ENCODE measurements at places on chromosomes 16 and 17.
A peak's percentile ranks its signal among the peaks of the same experiment; 100 is the strongest.

- DNase-seq = no peak
Measured at GRCh38 chr16:89006036-89006752, 29.2 kb upstream of the CBFA2T3 start.

DNA sequence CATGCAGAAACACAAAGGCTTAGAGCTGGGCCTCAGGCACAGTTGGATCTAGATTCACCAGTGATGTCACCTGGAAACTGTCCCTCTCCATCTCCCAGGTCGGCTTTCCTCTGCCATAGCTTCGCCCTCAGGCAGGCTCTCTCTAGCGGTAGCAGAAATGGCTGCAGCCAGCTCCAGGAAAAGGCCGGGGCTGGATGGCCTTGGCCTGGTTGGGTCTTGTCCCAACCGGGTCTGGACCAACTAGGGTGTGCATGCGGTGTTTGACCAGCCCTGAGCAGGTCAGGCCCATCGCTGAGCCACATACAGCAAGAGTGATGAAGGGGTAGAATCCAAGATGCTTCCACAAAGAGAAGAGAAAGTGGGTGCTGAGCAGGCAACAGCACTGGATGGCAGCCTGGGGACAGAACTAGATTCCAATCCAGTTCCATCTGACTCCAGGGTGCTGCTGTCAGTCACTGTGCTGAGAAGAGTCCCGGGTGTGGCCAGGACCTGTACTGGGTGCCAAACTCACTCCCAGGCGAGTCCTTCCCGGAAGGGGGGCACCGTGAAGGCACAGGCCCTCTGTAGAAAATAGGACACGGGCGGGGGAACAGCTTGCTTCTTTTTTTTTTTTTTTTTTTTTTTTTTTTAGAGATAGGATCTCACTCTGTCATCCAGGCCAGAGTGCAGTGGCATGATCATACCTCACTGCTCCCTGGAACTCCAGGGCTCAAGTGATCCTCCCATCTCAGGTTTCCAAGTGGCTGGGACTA is 51.8 kb downstream of the SOCS3 start:
- DNase-seq = no peak

- DNase-seq = no peak
Measured at GRCh38 chr17:72764632-72765041, 327.9 kb downstream of the SLC39A11 start.

DNA sequence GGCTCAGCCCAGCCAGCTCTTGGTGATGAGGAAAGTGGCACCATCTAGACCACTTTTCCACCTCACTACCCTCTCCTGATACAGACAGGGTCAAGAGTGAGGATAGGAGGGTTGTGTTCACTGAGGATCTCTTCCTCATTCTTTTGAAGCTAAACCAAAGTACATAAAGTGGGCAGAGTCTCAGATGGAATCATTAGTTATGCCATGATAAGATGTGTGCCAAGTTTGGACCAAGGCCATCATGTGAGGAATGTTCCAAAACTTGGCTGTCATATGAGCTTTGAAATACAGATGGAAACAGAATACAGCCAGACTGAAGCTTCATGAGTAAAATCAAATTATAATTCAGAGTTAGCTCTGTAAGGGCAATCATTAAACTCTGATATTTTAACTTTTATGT is 37.2 kb downstream of the ACSM1 start:
- DNase-seq = no peak

DNA sequence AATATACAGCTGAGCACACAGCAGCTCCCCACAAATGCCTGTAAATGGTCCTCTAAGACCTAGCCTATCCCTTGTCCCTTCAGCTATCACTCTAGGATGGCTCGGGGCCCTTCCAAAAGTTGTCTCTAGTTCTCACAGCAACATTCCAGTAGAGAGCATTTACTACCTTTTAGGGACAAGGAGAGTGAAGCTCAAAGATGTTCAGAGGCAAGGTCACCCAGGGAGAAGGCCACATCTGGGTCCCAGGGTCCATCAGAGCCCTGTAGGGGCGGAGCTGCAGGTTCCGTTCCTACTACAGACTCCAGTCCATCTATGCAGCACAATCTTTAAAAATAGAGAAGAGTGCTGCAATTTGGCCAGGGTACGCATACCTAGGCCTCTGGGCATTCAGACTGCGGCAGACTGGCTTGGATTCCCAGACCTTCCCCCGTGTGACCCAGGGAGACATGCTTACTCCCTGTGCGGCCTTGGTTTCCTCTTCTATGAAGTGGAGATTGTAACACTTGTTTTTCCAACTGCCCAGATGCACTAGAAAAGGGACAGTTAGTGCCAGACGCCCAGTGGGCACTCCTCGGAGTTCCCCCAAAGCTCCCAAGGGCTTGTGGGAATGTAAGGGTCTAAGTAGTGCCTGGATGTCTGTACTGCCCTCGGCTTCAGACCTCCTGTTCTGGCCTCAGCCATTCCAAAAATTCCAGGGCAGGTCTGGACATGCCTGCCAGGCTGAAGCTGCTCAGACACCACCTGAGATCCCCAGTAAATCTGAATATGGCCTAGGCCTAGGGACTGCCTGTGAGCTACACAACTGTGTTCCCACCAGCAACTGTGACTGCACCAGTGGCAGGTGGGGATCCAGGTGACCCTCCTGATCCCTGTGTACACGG is 2.5 kb downstream of the SLC12A4 start:
- DNase-seq = no peak

DNA sequence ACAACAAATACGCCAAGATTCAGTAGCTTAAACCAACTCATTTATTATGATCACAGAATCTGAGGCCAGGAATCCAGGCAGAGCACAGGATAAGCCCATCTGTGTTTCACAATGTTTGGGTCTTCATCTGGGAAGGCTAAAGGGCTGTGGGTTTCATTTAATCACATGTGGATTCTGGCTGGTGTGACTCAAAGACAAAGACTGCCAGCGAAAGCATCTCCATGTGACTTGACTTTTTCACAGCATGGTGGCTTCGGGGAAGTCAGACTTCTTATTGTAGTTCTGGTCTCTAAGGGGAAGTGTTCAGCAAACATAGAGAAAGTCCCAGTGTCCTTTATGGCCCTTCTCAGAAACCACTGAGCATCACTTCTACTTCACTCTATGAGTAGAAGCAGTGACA is 1014.4 kb upstream of the GOT2 start:
- no peak for DNase-seq

GRCh38 chr16:81263470-81264220 is 25.2 kb downstream of the BCO1 start:
- no peak for DNase-seq

GRCh38 chr17:1123921-1124715 is 55.7 kb downstream of the ABR start:
- no peak for DNase-seq

- no peak for DNase-seq
Measured at GRCh38 chr16:62067981-62068380, 31.7 kb upstream of the CDH8 start.

DNA sequence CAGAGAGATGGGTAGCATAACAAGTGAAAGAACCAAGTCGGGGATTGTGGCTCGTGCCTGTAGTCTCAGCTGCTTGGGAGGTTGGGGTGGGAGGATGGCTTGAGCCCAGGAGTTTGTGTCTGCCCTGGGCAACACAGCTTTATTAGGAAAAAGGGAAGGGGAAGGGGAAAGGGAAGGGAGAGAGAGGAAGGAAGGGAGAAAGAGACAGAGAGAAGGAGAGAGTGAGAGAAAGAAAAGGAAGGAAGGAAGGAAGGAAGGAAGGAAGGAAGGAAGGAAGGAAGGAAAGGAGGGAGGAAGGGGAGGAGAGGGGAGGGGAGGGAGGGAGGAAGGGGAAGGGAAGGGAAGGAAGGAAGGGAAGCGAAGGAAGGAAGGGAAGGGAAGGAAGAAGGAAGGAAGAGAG is 33.3 kb downstream of the CENPV start:
- DNase-seq = no peak

GRCh38 chr17:28421787-28422305 is 15.8 kb upstream of the SLC46A1 start:
- DNase-seq = no peak

- no peak for DNase-seq
Measured at GRCh38 chr17:69574257-69575197, 160.0 kb downstream of the MAP2K6 start.

DNA sequence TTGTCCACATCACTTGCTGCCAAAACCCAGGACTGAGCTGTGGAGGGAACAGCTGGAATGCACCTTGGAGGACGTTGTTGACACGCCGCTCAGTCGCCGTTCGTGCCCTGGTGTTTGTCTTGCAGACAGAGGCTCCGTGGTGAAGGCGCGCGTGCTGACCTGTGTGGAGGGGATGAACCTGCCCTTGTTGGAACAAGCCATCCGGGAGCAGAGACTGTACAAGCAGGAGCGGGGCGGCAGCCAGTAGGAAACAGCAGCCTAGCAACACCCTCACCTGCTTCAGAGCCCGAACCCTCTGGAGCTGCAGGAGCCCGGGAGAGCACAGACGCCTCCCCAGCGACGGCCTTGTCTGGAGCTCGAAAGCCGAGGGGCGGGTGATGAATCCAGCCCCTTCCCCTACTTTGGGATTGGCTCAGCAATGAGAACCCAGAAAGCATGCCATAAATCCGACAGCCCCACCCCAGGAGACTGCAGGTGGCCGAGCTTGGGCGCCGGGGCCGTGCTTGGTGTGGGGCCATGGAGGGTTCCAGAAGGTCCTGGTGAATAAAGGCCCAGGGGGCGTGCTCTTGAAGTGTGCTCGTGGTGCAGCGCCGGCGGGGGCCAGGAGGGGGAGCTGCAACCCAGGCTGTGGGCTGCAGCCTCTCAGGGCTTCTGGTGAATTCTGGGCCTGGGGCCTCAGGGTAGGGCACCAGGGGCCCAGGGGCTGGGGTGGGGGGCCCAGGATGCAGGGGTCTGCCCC is 470 bp upstream of the CDK3 start:
- DNase-seq = no peak

GRCh38 chr16:8806272-8806983 is 8.8 kb downstream of the PMM2 start:
- no peak for DNase-seq

- DNase-seq = no peak
Measured at GRCh38 chr17:30212750-30213149, 22.7 kb downstream of the SLC6A4 start.

- DNase-seq = peak; percentile 34
Measured at GRCh38 chr17:62870030-62870541, 62.0 kb upstream of the MARCHF10 start.

DNA sequence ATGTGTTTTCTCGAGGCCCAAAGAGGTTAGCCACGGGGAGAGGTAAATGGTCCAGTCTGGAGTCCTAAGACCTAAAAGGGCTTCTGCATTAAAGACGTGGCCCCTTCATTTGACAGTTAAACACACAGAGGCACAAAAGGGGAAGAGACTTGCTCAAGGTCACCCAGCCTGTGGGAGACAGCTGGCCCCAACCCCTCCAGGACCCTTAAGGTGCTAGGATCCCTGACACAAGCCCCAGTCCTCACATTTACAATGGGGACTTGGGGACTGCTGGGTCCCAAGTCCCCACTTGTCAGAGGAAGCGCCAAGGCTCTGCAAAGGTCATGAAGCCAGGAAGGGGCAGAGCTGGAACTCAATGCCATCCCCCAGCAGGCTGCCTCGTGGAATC is 1.7 kb downstream of the ABAT start:
- DNase-seq = no peak

- no peak for DNase-seq
Measured at GRCh38 chr16:9151597-9151996, 60.2 kb downstream of the HAPSTR1 start.

DNA sequence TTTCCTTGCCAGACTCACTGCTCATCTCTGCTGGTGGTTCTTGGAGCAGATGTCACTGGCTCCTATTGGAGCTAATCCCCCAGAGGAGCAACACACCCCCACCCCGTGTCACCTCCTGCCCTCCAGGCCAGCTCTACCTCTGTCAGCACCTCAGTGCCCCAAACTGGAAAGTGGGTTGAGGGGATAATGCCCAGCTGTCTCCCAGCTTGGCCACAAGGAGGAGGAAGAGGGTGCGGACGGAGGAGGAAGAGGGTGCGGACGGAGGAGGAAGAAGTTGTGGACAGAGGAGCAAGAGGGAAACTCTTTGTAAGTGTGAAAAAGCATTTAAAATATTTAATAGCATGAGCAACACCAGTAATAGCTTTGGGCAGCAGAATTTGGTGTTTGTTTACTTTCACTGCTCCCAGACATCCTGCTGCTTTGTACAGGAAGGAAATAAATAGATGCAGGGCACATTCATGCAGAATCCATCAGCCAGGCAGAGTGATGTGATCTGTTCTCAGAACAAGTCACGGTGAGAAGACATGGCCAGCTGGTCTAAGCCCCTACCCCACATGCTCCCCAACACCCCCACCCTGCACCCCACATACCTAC is 82.5 kb downstream of the C17orf67 start:
- DNase-seq = peak; percentile 25

DNA sequence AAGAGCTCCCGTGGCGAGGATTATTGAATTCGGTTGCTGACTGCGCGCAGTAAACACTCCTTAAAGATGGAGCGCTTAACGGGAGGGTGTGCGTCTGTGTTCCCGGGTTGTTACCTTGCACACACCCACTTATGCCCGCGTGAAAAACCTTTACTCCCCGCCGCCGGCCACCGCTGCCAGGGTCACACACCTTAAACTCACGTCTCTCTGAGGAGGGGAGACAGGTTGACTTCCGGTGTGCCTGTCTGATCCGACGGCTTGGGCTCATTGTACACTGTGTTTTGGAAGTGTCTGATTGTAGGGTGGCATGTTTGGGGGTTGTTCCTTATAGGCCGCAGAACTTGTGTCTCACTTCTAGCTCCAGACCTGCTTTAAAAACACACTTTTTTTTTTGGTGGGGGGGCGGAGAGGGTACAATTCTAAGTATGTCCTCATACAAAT is 66.8 kb downstream of the KPNA2 start:
- no peak for DNase-seq

GRCh38 chr16:56607675-56608042 is 725 bp upstream of the MT2A start:
- DNase-seq = no peak

DNA sequence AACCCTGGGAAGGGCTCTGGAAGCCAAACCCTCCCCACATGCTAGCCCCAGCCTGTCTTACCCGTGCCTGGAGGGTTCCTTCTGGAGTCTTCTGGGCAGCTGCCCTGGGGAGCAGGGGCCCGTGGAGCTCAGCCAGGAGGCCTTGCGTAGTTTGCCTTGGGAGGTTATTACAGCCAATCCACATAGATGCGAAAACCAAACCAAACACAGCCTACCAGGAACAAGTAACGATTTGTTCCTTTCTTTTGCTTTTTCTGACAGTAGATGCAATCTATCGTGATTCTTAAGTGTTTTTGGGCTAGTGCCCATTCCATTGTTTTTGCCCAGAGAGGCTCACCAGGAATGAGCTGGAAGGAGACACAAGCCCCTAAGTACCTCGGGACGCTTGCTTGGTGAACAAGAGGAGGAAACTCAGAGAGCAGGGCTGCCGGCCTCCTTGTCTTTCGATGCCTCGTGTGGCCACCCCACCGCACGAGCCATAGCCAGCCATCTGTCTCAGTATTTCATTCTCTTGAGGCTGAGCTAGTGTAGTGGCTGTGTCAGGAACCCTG is 102.7 kb upstream of the NOL11 start:
- peak; percentile 68 for DNase-seq

- DNase-seq = no peak
Measured at GRCh38 chr17:77886387-77886728, 72.1 kb upstream of the TNRC6C start.

DNA sequence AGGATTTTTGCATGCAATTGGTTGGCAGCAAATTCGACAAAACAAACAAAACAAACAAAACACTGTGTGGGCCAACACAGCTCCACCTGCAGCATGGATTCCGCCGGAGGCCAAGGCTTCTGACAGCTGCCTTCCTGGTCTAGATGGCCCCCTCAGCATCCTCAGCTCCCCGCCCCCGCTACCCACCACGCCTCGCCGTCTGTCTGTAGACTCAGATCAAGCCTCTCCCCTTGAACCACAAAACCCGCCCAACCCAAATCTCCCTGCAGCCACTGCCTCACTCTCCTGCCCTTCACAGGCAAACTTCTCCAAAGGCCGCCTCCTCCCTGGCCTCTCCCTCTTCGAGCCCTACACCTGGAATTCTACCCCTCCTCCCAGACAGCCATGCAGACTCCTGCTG is 57.9 kb downstream of the RTN4RL1 start:
- DNase-seq = no peak

All from NCI-H446 (cell line).